ENCODE measurements at places on chromosomes 7 and 10.
A peak's percentile ranks its signal among the peaks of the same experiment; 100 is the strongest.

DNA sequence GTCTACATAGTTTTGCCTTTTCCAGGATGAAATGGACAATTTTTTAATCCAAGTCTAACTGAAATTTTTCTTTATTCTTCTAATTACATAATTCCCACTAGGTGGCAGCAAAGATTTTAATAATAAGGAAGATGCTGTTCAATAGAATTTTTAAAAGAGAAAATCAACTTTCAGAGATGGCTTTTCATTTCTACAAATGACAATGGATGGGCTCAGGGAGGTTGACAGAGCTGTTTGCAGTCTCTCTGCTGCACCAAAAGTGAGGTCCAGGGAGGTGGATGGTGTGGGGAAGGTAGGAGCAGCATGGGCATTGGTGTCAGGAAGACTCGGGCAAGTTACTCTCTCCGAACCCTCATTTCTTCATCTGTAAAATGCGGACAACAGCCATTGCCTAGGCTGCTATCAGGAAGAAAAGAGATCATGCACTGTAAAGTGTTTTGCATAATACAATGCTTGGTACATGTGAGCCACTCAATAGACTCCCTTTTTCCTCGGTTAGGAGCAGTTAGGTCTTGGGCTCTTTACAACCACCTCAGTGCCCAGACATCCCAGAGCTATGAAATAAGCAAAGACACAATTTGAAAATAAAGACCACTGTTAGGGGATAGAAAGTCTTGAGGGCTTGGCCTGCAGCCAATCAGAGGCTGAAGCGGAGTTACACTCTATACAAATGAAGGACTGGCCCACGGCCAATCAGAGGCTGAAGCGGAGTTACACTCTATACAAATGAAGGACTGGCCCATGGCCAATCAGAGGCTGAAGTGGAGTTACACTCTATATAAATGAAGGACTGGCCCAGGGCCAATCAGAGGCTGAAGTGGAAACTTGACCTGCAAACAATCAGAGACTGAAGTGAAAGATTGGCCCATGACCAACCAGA is 107.1 kb downstream of the ABLIM1 start:
- peak; percentile 65 for DNase-seq

DNA sequence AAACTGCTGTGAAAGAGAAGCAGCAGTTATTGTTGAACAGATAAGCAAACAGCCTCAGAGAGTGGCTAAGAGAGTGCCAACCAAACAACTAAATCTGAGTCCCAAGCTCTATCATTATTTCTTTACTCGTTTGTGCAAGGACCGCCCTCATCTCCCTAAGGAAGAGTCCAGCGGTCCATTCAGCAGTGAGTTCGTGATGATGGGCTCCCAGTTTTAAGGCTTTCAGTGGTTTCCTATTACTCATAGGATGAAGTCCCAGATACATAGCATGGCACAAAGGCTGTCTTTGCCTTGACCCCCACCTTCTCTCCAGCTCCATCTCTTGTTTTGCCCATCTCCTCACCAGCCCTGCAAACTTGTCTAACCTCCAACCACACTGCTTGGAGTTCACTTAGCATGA is 24.3 kb upstream of the PDE1C start:
- no peak for DNase-seq

DNA sequence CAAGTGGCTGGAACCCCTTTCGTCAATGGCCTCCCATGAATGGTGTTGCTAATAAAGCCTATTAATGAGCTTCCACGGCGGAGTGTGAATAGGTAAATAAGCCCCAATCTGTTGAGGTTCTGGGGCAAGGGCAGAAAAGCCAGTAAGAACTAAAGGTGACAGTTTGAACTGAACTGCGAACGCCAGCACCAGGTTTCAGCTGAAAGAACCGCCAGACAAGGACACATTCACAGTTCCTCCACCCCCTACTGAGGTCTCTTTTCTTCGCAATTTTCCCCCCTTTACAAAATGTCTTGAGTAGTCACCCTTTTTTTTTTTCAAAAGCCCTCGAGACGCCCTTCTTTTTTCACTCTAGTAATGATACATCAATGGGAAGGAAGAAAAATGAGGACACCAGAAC is 2.4 kb upstream of the FGFR2 start:
- DNase-seq: no peak

GRCh38 chr7:68573271-68574005 is 1024.8 kb upstream of the AUTS2 start:
- no peak for DNase-seq

DNA sequence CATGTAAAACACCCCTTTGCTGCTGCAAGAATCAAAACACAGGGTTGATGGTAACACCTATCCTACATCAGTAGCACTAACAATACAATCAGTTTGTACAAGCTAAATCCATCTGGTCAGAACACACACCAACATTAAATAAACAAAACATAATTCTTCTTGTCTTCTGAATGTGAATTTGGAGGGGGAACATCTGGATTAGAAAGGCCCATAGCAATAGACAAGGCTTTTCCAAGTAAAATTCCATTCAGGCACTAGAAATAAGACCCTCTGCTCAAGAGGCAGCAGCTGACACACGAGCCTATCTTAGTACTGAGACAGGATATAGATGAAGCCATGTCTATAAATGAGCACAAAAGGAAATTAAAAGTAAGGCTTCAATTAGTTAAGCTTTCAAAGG is 839.9 kb upstream of the LRRTM3 start:
- DNase-seq: no peak

DNA sequence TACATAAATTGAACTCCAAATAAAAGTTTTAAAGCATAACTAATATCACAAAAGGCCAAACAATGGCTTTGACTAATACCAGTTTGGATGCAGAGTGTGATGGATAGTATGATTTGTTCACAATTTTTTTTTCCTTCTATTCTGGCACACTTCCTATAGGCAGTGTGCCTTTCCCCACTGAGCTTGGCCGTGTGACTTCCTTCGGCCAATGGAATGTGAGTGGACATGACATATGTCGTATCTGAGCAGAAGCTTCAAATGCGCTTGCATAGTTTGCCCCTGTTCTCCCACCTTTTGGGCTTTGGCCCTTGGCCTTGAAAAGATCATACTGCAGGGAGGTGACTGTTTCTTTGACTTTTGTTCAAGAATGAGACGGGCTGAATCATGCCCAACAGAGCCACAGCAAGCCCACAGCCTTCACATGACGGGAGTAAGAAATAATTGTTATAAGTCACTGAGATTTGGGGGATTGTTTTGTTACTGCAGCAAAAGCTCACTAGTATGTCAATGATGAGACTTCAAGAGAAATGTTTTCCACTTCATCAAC is 279.9 kb upstream of the NEBL start:
- DNase-seq: no peak

DNA sequence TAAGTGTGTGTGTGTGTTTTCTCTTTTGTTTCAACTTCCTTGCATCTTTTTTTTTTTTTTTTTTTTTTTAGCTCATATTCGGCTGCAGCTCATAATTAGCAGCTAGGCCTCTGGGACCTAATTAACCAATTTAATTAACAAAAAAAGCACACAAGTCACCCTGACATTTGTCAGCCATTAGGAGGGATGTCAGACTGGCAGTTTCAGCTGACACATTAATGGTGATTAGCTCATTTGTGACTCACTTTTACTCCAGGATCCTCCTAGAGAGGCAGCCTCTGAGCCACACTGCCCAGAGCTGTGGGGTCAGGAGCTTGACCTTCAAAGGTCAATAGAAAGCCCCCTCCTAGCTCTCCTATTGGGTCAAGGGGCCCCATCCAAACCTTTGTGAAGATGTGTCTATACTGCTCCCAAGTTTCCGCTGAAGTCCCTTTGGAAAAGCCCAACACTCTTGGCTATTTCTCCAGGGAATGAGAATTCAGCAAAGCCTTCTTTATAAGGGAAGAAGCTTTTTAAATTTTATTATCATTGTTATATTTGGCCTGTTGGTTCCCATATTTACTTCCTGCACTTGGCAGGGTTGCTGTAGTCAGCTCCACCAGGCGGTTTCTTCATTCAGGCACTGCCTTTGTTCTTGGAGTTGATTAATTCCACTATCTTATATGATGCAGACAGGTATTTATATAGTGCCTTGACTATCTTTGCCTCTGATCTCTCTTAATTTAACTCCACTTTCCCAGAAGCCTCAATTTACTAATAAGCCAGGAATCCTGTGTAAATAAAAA is 109.5 kb upstream of the HABP2 start:
- no peak for DNase-seq

- no peak for DNase-seq
Observed at GRCh38 chr7:16770657-16771329, 17.2 kb downstream of the TSPAN13 start.

DNA sequence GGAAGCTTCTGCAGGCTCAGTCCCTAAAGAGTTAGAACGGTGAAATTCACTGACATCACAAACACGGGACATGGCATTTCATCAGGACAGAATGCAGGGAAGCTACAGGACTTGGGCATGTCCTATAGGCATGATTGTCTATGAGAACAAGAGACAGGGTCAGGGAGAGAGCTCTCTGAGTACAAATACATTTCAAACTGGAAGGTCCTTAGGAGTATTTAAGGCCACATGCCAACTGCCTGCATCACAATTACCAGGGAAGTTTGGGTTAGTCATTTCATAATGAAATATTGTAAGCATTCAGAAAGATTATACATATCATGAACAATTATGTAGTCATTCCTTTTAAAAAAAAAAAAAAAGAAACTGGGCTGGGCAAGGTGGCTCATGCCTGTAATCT is 71.3 kb downstream of the CREB3L2 start:
- DNase-seq: peak; percentile 93

DNA sequence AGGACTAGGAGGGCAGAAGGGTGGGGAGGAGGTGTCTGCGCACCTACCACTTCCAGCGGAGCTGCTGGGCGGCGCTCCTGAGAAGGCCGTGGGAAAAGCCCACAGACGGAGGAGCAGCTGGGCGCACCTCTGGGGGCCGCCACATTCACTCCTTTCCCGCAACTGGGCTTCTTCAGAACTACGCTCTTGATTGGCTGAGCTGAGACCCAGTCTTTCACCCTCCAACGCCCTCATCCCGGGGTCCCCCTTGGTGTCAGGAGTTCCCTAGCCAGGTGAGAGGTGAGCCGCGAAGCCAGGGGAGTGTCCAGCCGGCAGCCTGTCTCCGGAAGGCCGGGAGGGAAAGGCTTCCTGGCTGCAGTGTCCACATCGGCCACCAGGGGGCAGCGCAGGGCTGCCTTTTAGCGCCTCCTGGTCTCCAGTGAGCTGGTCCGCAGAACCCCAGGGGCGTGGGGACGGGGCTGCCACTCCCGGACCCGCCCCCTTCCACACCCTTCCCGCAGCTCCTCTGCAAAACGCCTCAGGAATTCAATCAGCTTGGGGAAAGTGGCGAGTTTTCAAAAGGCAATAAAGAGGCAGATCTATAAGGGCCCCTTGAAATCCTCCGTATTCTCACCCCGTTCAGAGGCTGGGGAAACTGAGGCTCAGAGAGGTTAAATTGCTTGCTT is 98.8 kb downstream of the CHST15 start:
- DNase-seq: peak; percentile 87

DNA sequence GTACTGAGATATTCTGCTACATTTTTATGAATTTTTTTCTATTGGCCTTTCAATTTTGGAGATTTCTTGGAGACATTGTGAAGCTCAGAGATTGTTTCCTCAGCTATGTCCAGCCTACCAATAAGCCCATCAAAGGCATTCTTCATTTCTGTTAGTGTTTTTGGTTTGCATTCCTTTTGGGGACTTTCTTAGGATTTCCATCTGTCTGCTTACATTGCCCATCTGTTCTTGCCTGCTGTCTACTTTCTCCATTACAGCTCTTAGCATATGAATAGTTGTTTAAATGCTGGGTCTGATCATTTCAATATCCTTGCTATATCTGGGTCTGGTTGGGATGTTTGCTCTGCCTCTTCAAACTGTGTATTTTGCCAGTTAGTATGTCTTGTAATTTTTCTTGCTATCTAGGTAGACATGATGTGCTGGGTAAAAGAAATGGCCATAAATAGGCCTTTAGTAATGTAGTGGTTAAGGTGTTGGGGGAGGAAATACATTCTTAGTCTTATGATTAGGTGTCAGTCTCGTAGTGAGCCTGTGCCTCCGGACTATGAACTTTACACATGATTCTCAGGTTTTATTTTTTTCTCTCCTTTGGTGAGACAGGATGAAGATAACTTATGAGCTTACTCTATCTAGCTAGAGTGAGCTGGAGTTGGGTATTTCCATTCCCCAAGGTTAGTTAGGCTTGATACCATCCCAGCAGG is 32.6 kb upstream of the NME8 start:
- DNase-seq: no peak

- DNase-seq: no peak
Observed at GRCh38 chr7:128744366-128744905, 5.3 kb downstream of the CALU start.

DNA sequence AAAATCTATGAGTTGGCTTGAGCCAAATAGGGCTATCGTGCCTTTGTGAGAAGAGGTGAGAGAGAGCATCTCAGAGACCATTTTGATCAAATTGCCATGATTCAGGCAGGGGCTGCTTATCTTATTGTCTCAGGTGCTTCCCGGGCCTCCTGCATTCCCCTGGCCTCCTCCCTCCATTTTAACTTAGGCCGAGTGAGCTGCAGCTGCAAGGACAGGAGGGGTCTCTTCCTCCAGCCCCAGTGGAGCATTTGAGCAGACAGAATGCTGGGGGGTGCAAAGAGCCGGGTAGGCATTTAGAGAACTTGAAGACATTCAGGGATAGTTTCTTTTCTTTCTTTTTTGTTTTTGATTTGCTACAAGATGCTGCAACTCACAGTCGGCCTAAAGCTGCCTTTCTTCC is 59.0 kb downstream of the BUB3 start:
- no peak for DNase-seq

GRCh38 chr7:116171094-116171493 is 39.2 kb upstream of the TES start:
- peak; percentile 50 for DNase-seq

- DNase-seq: peak; percentile 65
Observed at GRCh38 chr10:120891365-120891764, 40.2 kb downstream of the WDR11 start.

DNA sequence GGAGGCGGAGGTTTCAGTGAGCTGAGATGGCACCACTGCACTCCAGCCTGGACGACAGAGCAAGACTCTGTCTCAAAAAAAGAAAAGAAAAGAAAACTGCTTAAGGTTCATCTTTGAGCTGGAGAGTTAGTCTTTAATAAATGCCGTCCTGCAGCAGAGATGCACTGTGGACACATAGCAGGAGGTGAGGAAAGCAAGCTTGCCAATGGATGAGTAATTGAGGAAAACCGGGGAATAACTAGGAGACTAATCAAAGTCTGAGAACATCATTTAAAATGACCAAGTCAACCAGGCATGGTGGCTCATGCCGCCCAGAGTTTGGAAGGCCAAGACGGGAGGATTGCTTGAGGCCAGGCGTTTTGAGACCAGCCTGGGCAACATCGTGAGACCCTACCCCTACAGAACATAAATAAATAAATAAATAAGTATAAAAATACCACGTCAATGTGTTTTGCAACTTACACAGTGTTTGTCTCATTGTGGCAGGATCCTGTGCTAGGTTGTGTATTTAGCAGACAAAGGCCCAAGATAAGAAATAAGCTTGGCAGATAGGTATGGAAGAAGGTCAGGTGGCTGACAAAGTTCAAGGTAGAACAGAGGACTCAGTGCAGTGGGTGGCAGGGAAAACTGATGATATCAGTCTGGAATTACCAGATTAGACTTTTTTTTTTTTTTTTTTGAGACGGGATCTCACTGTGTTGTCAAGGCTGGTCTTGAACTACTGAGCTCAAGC is 115.7 kb upstream of the KMT2C start:
- no peak for DNase-seq
